Right hindlimb (tissue), 1 donor: ENCODE measurements at places on chromosomes 7 and 10.

DNA sequence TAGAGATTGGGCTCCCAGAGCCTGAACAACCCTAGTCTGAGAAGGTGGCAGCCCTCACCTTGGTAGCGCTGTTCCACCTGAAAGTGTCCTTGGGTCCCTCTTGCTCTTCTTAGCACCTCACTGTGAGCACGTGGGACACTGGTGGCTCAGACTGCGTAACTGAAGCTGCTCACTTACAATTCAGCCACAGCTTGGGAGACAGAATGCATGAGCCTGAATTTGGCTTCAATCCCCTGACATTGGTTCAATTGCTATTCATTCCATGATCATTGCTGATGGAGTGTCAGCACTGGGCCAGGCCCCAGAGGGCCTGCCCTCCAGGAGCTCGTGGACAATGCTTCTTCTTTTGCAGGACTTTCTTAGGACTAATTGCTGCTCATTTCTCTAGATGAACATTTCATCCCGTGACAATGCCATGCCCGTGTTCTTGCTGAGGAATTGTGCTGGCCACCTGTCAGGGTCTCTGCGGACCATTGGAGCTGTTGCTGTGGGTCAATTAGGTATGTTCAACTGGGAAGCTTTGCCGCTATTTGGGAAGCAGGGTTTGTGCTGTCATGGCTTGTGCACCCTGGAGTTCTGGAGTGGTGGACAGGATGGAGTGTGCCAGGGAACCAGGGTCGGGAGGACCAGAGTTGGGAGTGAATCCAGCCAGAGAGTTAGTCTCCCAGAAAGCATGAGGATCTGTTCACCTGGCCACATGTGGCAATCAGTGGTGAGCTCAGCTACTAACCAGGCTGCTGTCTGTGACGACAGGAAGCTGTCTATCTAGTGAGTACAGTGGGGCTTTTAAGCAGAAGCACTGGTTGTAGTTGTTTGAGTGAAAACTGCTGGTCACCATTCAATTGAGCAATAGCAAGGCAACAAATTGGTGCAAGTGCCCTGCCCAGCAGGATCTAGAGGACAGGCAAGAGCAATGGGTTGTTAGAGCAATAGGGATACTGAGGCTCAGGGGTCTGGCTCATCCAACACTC, 105.1 kb downstream of the WDFY4 start:
- no peak for DNase-seq

DNA sequence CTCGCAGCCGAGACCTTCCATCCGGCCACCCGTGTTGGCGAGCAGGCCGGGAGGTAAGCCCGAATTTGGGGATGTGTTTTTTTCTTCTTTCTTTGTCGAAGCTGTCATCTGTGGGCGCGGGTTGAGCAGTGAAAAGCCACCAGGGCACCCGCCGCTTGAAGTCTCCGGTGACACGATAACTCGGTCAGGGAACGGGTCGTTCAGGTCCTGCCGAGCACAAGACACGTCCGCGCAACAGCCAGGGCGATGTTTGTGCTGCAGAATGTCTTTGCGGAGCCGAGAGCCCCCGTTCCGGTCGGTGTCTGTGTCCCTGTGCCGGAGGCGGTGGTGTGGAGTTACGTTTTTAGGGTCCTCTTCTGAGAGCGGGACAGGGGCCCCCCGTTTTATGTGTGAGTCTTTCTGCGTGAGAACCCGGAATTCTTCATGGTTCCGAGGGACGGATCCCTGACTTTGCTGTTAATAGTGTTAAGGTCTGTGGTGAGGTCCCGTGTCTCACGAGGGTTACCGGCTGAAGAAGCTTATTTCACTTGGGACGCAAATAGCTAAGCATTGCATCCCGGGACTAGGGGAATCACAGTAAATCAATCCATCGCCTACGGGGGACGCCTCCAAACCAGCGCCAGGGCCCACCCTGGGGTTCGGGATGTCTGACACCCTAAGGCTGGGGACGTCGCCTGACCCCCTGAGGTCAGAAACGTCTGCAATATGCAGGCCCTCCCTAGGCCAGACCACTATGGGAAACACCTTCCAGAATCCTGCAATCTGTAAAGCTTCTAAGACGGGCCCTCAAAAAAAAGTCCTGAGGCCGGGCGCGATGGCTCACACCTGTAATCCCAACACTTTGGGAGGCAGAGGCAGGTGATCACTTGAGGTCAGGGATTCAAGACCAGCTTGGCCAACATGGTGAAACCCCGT, 99.5 kb downstream of the ELFN1 start:
- no peak for DNase-seq

- DNase-seq, result peak; percentile 40
These were observed 173.0 kb upstream of the LANCL2 start for GRCh38 chr7:55191926-55192692.

DNA sequence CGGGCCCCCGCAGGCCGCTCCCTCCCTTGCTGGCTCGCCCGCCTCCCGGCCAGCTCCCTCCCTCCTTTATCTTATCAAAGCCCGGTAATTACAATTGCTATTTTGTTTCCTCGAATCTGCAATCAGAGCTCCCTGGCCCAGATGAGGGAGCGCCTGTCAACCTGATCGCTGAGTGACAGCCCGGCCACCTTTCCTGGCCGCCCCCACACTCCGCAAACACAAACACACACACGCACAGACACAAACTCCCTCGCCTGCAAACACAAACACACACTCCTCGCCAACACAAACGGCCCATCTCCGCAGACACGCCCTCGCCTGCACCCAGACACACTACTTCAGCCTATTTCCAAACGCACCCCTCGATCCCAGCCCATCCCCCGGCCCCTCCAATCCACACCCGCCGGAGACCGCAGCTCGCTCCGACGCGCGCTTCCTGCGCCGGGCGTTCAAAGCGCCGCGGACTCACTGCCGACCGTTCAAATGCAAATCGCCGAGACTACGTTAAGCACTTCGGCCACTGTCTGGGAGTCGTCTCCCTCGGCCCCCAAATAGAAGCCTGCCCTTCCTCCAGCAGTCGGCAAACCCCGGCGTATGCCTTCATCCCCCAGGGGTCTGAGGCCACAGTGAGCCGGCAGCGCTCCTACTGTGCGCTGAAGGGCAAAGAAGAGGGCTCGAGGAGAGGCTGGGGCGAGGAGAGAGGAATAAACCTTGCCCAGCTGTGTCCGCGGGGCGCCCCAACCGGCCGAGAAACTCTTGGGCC, 3.0 kb upstream of the FGF8 start:
- no peak for DNase-seq

- no peak for DNase-seq
These were observed 641 bp upstream of the ASB13 start for GRCh38 chr10:5666841-5667630.

DNA sequence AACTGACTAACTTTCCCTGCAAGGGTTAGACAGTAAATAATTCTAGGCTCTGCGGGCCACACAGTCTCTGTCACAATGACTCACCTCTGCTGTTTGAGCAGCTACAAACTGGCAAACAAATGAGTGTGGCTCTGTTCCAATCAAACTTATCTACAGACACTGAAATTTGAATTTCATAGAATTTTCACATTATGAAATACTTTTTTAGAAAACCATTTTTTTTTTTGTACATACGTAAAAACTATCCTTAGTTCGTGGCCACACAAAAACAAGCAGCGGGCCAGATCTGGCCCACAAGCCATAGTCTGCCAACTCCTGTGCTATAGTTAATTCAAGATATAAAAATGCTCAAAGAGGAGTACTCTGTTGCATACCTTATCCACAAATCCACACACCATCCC, 32.6 kb downstream of the PIP4K2A start:
- no peak for DNase-seq

DNA sequence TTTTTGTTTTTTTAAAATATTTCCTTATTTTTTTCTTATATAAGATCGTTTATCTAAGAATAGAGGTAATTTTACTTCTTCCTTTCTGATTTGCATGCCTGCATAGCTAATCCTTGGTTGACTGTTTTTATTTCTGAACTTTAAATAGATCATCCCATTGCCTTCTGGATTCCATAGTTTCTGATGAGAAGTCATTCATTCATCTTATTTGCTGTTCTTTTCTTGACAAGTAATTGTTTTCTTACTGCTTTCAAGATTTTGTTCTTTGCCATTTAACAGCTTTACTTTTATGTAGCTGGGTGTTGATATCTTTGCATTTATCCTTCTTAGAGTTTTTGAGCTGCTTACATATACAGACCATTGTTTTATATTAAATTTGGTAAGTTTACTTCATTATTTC, 437.9 kb downstream of the SDK1 start:
- no peak for DNase-seq

DNA sequence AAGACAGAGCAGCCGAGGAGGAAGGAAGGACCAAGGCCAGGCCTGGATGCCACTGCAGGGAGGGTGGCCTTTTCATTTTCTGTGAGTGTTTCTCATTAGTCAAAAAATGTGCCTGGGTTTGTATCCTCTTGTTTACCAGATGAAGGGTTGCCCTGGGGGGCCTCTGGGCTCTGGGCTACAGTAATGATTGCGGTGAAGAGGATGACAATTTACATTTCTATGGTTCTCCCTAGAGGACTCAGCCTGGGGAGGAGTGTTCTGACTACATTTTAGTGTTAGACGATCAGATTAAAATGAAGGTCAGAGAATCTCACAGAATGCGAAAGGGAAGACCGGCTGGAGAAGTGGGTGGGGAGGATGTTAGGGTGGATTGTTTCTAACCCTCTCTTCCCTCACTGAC, 108.0 kb upstream of the KMT2C start:
- no peak for DNase-seq

DNA sequence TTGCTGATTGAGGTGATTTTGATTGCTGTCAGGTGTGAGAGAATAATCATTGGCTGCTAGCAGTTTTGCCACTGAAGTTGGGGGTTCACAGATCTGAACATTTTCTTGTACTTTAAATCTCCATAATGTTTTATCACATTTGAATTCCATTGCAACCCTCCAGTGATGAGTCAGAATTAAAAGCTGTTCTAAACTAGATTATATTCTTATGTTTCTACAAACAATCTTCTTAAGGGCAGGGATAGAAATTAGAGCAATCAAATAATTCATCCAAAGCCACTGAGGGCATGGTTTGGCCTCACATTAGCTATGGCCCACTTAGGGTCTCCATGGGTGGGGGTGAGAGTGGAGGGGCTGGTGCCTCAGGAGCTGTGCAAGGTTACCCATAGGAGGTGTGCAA, 53.0 kb upstream of the RPA3 start:
- no peak for DNase-seq

DNA sequence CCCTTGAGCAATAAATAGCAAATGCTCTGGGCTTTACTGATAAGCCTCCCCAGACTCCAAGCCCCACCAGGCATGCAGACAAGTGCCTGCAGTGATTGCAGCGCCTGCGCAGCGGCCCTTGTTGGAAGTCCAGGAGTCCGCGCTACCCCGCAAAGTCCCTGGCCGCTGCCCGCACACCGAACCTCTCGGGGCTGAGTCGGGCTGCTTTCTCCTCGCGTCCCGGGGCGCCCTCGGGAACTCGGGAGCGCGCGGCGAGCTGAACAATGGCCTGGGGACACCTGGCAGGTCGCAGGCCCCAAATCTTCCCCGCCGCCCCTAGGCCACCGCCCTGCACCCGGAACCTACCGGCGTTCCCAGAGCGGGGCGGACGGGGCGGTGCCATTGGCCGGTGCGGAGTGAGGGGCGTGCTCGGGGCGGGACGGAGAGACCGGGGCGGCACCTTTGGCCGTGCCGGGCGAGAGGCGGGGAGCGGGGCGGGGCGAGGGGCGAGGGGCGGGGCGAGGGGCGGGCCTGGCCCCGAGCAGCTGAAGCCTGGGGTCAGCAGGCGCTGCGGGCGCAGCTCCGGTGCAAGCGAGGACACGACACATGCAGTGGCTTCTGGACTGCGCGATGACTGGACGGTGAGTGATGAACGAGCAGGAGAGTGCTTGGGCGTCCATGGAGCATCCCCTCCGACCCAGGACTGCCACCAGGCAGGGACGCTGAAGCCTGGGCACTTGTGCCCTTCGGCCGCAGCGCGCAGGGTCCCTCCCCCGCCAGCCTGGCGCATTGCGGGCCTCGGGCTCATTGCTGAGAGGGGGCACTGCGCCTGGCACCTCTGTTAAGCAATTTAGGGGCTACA, at the start of gene RASSF4:
Gene RASSF4 (plus strand): TSS at position 556 of the 841 bp plus-strand sequence. CDS start 10,401 bp downstream, outside the sequence.
- DNase-seq, result peak; percentile 93

DNA sequence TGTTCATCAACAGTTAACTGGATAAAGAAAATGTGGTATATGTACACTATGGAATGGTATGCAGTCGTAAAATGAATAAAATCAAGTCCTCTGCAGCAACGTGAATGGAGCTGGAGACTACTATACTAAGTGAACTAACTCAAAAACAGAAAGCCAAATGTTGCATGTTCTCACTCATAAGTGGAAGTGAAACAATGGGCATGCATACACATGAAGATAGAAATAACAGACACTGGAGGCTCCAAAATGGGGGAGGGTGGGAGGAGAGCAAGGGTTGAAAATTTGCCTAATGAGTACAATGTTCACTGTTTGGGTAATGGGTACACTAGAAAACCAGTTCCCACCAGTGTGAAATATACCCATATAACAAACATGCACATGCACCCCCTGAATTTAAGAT, 179.5 kb downstream of the ZWINT start:
- DNase-seq, result no peak

- no peak for DNase-seq
These were observed 94.2 kb upstream of the ASAH2 start for GRCh38 chr10:50345545-50345944.

- no peak for DNase-seq
These were observed 47.2 kb upstream of the WDR11 start for GRCh38 chr10:120803972-120804371.

DNA sequence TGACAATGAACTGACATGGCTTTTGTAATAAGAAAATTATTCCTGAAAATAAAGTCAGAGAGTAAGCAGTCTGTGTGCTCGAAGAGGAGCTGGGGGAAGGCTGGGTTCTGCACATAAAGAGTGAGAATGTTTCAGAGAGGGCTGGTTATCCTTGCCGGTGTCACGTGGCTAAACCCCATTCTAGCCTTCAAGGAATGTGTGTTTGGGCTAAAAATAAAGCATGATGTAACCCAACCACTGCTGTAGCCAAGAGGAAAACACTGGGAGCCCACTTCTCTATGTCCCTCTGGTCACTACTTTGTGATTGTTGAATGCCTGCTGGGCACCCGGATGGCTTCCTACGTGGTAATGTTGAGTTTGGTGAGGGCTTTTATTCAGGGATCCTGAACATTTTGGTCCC, 23.5 kb downstream of the WDFY4 start:
- no peak for DNase-seq

DNA sequence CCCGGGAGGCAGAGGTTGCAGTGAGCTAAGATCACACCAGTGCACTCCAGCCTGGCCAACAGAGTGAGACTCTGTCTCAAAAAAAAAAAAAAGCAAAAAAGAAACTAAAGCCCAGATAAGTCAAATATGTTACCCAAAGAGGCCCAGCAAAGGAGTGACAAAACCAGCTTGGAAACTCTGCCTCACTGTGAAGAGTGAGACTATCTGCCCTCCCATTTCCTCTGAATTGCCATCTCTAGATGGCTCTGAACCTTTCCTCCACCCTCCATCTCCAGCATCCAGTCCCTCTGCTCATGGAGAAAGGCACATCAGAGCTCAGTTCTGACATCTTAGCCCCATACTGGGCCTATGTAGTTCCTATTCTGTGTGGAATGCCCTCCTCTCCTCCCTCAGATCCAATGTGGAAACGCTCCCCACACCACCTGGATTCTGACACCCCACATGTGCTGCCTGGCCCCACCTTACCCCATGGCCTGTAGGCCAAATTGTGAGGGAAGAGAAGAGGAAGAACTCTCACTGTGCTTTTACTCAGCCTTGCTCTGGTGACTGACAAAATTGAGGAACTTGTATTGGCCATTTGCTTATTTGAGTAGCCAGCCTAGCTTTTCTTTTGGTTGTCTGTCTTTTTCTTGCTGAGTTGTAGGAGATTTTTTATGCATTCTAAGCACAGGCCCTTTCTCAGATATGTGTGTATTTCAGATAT, 18.0 kb upstream of the NUDCD3 start:
- no peak for DNase-seq
